PC-3 (cell line): ENCODE measurements at places on chromosomes 1 and 21. TPM values are rescaled to one million over a fixed set of nuclear protein-coding genes. Genes with fewer than 3 reads are reported as not detected.

GRCh38 chr1:150021191-150021694, 10.7 kb upstream of the OTUD7B start:
- peaks cover 16% of the 10 kb centered on the region for H3K4me1 ChIP-seq
- peak overlapping the region; percentile 8 for H3K27ac ChIP-seq
- no peaks in the 10 kb centered on the region for H3K27me3 ChIP-seq
- H3K4me3 ChIP-seq = no peak overlapping the region; the same call in 1 of the 2 replicates
- DNase-seq = peak; percentile 61
- no peaks in the 10 kb centered on the region for H3K36me3 ChIP-seq

GRCh38 chr1:224800486-224801119, 128.9 kb upstream of the DNAH14 start:
- peaks cover 3% of the 10 kb centered on the region; the same call in 1 of the 2 replicates for H3K4me1 ChIP-seq
- H3K27me3 ChIP-seq = no peaks in the 10 kb centered on the region
- H3K27ac ChIP-seq = no peak overlapping the region
- H3K36me3 ChIP-seq = no peaks in the 10 kb centered on the region

DNA sequence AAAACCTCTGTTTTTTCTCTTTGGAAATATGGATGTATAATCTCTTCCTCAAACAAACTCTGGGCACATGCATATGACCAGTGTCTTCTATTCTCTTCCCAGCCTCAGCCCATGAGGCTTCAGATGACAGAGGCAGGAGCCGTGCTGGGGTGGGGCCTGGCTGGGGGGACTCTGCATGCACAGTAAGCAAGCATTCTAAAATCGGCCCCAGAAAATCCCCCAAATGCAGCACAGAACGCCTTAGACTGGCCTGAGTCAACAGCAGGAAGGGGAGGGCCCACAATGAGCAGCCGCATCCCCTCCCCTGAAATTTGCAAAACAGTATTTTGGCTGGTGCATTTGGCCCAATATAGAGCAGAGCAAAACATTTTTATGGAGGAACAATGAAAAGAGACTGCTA, 47.8 kb downstream of the ITPKB start:
- H3K36me3 ChIP-seq = no peaks in the 10 kb centered on the region
- DNase-seq = no peak
- peaks cover under 1% of the 10 kb centered on the region; the same call in 1 of the 2 replicates for H3K4me1 ChIP-seq
- H3K4me3 ChIP-seq = no peak overlapping the region

GRCh38 chr21:39153373-39153772, 29.9 kb downstream of the PSMG1 start:
- H3K4me1 ChIP-seq = peaks cover 10% of the 10 kb centered on the region
- H3K27ac ChIP-seq = no peak overlapping the region
- peak; percentile 56 for DNase-seq
- H3K36me3 ChIP-seq = no peaks in the 10 kb centered on the region

DNA sequence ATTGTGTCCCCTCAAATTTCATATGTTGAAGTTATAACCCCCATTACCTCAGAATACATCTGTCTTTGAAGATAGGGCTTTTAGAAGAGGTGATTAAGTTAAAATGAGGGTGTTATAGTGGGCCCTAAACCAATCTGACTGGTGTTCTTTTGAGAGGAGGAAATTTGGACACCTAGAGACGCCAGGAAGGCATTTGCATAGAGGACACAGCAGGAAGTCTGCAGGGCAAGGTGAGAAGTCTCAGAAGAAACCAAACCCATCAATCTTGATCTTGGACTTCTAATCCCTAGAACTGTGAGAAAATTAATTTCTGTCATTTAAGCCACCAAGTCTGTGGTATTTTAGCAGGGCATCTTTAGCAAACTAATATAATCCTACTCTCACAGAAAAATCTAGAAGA, 13.0 kb downstream of the GOLPH3L start:
- no peaks in the 10 kb centered on the region for H3K27me3 ChIP-seq
- peaks cover 21% of the 10 kb centered on the region; the same call in 1 of the 2 replicates for H3K36me3 ChIP-seq
- no peak for DNase-seq

GRCh38 chr1:179327679-179328078, 34.1 kb downstream of the SOAT1 start:
- H3K4me1 ChIP-seq = no peaks in the 10 kb centered on the region
- no peak overlapping the region for H3K4me3 ChIP-seq
- no peak for DNase-seq
- H3K27ac ChIP-seq = no peak overlapping the region
- H3K27me3 ChIP-seq = no peaks in the 10 kb centered on the region
- H3K36me3 ChIP-seq = 0 out of 2 replicates have a peak, but pooled peaks cover 5% of the 10 kb centered on the region

DNA sequence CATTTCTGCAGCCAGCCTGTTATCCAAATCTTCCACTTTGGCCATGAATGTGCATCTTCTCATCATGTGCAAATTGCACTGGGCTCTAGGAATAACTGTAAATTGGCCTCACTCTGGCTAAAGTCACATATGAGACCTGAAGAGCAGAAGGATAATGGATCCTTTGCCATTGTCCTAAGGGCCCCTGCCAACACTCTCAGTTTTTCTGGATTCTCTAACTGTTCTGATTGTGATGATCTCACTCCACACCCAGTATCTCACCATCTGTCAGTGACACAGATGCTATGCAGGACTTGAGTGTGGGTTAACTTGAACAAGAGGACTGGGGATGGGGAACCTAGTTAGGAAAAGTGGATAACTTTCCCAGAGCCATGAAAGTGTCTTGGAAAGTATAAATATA, 8.5 kb upstream of the FYB2 start:
- H3K27ac ChIP-seq = no peak overlapping the region
- no peak overlapping the region for H3K4me3 ChIP-seq
- DNase-seq = no peak

- no peak overlapping the region for H3K27ac ChIP-seq
- H3K4me3 ChIP-seq = no peak overlapping the region
- H3K36me3 ChIP-seq = no peaks in the 10 kb centered on the region
- peak; percentile 19 for DNase-seq
These were observed 7.0 kb downstream of the KRTAP10-8 start for GRCh38 chr21:44618909-44619308.

PRDM16 gene
- total RNA-seq = 0.04 and 0.17 TPM in 2 replicates

C1QA gene
- not detected in 2 replicates for total RNA-seq

LENEP gene
- total RNA-seq = not detected in 2 replicates

CREB3L4 gene
- total RNA-seq = 22.9 and 28.7 TPM in 2 replicates

S100A14 gene
- 462 and 536 TPM in 2 replicates for total RNA-seq

LMX1A gene
- not detected in 2 replicates for total RNA-seq

CD53 gene
- total RNA-seq = not detected in 2 replicates
